ENCODE measurements at places on chromosomes 12 and 14. TPM values are rescaled to one million over a fixed set of nuclear protein-coding genes. Genes with fewer than 3 reads are reported as not detected.

DNA sequence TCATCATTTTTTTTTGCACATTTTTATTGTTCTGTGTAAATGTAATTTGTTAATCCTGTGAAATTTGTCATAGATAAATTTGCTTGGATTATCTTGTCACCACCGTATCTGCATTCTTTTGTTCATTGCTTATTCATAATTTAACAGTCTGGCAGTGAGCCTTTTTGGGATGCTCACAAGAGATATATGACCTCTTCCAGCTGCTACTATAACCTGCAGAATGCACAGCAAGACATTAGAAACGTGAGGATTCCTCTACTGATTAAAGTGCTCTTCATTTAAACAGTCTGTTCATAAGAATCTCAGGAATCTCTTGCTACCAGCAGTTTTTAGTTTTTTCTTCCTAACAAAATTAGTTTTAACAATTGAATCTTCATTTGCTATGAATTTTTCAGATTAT, 9.1 kb downstream of the NPAS3 start:
- DNase-seq = no peak

GRCh38 chr14:20720741-20721140, 24.9 kb upstream of the EDDM3A start:
- no peak for DNase-seq

- no peak for DNase-seq
Observed at GRCh38 chr12:51923506-51924365, 16.4 kb downstream of the ACVRL1 start.

GRCh38 chr12:57839996-57840395, 6.5 kb downstream of the CTDSP2 start:
- no peak for DNase-seq

DNA sequence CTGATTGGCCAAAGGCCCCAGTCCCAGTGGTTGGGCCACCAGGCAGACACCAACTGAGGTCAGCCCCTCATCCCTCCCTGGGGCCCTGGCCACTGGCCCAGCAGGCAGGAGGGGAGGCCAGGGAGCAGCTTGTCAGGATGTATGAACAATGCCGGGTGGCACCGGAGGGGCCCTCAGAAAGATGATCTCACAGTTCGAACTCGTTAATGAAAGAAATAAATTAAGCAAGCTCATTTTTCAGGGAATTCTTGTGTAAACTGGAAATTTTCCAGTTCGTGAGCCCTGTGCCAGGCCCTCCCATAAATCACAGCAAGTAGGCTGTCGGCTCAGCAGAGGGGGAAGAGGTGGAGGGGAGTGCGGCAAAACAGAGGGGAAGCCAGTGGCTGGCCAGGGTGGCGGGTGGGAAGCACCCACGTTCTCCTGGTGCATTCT, 177.0 kb upstream of the VASH1 start:
- no peak for DNase-seq

Gene FAM186B
- polyA plus RNA-seq = 3.5 TPM

Gene CYP27B1
- polyA plus RNA-seq = 1.4 TPM

All from right lung (tissue), 10 donors.